Inflammatory macrophage (primary cell): ENCODE measurements at places on chromosomes 7 and 10.

DNA sequence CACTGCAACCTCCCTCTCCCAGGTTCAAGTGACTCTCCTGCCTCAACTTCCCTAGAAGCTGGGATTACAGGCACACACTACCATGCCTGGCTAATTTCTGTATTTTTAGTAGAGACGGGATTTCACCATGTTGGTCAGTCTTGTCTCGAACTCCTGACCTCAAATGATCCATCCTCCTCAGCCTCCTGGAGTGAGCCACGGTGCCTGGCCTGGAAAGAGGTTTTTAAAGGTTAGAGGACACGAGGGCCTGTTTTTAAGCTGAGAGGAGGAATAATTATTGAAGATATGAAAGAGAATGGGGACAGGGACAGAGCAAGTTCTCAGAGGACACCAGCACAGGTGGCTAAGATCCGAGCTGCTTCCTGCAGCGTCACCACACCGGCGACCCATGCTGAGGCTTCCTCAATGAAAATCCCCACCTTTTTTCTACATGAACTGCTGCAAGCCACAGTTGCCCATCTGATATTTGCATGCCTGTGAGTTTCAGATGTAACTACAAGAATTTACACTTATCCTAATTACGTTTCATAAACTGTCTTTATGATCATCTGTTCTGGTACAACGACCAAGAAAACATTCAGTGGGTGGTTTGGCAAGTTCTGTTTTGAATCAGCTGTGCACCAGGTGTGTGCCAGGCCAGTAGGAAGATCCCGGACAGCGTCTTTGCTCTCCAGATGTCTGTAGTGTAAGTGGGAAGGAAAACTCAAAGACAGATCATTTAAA, 76.0 kb downstream of the HIP1 start:
- DNase-seq, result no peak

DNA sequence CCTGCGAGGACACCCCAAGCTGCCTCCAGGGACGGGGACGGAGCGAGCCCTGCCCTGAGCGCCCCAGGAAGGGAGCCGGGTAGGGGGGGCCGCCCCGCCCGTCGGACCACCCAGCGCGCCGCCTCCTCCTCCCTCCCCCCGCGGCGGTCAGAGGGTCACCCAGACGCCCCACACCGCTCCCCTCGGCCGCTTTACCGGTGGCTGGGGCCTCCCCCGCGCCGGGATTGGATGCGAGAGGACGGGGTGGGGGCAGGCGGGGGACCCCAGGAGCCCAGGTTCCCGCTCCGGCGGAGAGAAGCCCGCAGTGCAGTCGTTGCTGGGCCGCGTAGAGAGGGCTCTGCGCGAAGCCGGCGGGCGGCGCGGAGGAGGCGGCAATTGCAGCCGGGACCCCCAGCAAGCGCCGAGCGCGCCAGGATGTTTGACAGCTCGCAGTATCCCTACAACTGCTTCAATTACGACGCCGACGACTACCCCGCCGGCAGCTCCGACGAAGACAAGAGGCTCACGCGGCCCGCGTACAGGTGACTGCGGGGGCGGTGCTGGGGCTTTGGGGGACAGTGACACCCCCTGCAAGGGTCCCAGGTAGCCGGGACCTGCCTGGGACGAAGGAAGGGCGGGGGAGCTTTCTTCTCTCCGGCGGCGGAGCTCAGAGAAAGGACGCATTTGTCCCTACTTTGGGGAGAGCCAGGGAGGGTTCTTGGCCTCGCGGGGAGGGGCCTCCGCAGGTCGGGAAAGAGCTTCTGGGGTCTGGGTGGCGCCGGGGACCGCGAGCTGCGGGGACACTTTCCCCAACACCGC, at the start of gene FOXL3:
Gene FOXL3 (plus strand): TSS at position 415 of the 798 bp plus-strand sequence. CDS start 0 bp downstream, at position 415.
- no peak for DNase-seq

GRCh38 chr10:112615269-112615668, 168.3 kb downstream of the VTI1A start:
- no peak for DNase-seq

DNA sequence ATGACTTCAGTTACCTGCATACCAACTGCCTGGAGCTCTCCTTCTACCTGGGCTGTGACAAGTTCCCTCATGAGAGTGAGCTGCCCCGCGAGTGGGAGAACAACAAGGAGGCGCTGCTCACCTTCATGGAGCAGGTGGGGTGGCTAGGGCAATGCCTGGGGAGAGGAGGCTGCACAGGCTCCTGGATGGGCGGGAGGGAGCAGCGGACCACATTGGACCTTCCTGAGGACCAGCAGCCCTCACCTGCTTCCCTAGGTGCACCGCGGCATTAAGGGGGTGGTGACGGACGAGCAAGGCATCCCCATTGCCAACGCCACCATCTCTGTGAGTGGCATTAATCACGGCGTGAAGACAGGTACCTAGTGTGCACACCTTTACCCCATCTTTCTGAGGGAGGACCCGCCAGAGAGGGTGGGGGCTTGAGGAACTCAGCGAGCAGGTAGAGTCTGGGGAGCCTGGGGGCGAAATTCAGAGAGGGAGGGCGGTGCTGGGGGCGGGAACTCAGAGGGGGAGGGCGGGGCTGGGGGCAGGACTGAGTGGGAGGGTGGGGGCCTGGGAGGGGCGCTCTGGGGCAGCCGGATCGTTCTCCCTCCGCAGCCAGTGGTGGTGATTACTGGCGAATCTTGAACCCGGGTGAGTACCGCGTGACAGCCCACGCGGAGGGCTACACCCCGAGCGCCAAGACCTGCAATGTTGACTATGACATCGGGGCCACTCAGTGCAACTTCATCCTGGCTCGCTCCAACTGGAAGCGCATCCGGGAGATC, 9.0 kb downstream of the AEBP1 start:
- DNase-seq, result no peak

- DNase-seq, result no peak
Measured at GRCh38 chr10:20835335-20835734, 61.8 kb downstream of the NEBL start.

GRCh38 chr7:50610521-50611277, 45.5 kb upstream of the DDC start:
- DNase-seq, result peak; percentile 36

GRCh38 chr7:39540320-39540719, 25.9 kb upstream of the YAE1 start:
- no peak for DNase-seq

DNA sequence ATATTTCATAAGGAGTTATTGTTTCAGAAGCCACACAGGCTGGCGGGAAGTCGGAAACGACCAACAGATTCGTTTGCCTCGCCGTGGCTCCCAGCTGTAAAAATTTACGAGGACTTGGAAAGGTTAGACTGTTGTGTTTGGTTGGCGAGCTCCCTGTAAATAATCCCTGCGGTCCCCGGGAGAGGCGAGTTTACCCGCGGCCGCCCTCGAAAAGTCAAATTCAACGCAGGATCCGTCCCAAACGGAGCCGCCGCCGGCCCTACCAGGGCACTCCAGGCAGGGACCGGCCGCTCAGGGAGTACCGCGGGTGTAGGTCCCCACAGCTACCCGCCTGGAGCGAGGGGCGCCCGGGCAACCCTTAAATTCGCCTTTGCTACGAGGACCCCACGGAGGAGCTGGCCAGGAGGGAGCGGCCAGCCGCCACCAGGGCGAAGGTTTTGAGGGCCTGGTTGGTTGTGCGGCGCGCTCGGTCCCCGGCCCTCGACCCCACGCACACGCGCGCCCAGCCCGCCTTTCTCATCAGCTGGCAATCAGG, 726 bp upstream of the HOXA9 start:
- no peak for DNase-seq

- DNase-seq, result peak; percentile 19
Measured at GRCh38 chr10:68167586-68168189, 58.4 kb downstream of the MYPN start.

GRCh38 chr10:9707216-9707615, 1310.5 kb upstream of the CELF2 start:
- DNase-seq, result no peak

- peak; percentile 4 for DNase-seq
Measured at GRCh38 chr10:129796710-129797420, 167.2 kb downstream of the EBF3 start.

DNA sequence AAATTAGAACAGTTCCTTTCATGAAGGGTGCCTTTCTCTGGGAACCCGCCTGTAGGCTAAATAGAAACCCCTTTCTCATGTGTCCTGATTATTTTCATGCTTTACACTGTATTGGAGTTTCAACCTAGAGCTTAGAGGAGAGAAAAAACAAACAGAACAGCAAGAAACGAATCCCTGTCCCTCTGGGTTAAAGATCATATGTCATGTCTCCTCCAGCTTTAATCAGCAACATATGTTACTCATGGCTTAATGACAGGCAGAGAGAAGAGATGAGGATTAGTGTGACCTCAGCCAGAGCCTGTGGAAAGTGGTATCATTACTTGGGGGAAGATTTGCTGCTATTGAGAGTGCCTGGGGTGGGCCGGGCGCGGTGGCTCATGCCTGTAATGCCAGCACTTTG, 32.1 kb downstream of the CRCP start:
- DNase-seq, result no peak

GRCh38 chr10:100800931-100801330, 55.5 kb downstream of the PAX2 start:
- DNase-seq, result no peak

DNA sequence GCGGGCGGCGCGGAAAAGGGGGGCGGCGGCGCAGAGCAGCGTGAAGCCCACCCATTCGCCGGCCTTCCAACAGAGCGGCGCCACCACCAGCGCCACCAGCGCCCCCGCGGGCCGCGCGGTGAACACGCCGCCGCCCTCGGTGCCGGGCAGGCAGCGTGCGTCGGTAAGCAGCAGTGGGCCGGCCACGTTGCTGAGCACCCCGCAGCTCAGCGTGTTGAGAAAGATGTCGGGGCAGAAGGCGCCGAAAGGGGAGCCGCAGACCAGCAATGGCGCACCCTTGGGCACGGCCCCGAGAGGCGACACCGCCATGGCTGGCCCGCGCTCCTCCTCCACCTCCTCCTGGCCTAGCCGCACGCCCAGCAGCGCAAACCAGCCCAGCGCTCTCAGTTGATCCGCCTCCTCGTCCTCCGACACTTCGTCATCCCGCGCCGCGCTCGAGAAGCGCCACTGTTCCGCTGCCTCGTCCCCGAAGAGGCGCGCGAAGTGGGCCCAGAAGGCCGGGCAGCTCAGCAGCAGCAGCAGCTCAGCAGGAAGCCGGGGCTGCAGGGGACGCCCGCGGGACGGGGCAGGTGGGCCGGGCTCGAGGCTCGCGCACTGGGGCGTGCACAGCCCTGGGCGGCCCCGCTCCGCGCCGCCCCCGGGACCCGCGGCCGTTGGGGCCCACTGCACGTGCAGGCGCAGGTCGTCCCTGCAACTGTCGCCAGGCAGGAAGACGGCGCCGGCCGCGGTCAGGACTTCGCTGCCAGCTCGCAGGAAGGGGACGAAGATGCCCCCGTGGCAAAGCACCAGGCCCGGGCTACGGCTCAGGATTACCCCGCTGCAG, 623 bp downstream of the TYSND1 start:
- peak; percentile 59 for DNase-seq

DNA sequence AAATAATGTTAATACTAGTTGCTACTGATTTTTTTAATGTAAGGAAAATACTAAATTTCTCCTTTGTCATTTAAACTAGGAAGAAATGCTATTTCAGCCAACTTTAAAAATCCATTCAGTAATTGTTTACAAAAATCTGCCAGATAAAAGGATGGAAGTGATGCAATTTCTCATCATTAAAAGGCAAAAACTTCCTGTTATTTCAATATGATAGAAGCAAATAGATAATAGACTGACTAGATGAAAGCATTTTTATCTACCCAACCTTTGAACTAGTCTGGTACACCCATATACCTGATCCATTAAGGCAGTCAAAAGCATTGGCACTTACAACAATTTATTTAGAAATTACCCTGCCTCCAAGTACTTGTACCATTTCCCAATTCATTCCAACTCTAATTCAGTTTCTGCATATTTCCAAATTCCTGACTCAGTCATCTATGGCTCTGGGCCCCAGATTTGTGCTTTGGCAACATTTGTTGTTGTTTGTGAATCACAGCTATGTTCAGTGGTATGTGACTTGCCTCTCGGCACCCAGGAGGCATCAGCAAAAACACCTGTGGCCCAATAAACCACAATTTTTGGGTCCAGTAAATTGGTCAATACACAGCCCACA, 482.6 kb upstream of the SEMA3A start:
- DNase-seq, result no peak

DNA sequence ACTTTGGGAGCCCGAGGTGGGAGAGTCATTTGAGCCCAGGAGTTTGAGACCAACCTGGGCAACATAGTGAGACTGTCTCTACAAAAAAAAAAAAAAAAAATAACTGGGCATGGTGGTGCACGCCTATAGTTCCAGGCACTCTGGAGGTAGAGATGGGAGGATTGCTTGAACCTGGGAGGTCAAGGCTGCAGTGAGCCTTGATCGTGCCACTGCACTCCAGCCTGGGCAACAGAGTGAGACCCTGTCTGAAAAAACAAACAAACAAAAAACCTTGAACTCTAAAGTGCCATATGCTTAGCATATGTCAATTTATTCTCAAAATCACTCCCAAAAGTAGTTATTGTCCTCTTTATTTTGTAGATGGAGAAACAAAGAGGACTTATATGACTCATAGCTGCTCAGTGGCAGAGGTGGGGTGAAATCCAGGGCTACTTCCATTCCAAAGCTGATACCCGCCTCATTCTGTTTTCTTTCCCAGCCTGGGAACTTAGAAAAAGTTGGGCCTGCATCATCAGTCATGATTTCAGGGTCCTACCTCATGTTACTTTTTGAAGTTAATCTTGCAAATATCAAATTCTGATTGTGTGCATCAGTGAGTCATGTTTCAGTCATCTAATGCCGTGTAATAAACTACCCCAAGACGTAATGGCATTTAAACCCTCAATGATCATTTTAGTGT, 13.3 kb downstream of the DHTKD1 start:
- DNase-seq, result no peak

DNA sequence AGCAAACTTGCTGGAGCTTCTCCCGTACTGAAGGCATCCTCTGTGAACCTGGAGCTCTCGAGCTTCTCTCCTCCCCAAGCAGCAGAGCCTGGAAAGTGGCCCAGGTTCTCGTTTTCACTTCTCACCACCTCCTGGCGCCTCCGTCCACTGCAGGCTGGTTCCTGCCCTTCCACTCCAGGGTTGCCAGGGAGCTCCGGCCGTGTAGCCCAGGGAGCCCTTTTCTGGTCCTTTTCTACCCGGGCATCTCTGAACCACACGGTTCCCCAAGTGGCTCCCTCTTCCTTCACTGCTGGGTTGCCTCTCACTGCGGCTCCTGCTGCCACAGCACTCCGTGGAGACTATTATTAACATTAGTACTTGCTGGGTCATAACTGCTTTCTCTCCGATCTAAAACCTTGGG, 208.6 kb upstream of the PPP2R2D start:
- DNase-seq, result no peak

DNA sequence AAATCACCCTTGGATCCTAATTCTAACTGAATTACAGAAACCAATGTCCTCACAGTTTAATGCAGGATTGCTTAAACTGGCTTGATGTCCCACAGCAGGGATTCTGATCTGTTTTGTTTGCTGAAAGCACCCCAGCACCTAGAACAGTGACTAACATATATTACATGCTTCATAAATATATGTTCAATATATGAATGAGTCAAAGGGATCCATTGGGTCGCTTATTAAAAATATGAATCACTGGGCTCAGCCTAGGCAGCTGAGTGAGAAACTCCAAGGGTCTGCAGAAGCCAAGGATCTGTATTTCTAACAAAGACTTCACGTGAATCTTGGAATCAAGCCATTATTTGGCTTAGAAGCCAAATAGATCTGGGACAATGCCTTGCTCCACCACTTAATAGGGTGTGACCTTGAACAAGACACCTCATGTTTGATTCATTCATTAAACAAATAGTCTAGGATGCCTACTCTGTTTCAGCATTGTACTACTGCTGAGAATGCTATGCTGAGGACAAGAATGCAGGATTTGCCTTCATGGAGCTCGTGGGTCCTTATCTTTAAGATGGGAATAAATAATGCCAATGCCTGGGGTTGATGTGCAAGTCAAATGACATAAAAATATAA, 103.4 kb upstream of the DLX6 start:
- DNase-seq, result no peak

GRCh38 chr10:35668865-35669650, 27.0 kb upstream of the FZD8 start:
- no peak for DNase-seq
